ENCODE measurements at places on chromosomes 1 and 21.

DNA sequence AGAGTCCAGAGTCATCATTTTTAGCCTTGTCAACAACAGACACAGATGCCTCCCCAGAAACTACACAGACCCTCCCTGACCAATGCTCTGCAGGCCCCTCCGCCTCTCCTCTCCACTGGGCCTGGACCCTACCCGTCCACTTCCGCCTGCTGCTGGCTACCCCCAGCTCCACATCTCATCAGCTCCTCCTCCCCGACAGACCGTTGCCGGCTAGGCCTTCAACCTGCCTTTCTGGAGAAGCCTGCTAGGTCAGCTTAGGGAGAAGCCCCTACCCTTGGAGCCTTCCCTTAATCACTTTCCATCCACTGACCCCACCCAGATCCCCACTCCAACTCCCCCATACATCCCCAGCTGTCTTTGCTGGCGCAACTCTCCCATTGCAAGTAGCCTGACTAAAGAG lies 1.4 kb downstream of the TRIM17 start:
- DNase-seq: no peak

GRCh38 chr1:43021547-43022474 lies 63.1 kb upstream of the SLC2A1 start:
- peak; percentile 50 for DNase-seq

DNA sequence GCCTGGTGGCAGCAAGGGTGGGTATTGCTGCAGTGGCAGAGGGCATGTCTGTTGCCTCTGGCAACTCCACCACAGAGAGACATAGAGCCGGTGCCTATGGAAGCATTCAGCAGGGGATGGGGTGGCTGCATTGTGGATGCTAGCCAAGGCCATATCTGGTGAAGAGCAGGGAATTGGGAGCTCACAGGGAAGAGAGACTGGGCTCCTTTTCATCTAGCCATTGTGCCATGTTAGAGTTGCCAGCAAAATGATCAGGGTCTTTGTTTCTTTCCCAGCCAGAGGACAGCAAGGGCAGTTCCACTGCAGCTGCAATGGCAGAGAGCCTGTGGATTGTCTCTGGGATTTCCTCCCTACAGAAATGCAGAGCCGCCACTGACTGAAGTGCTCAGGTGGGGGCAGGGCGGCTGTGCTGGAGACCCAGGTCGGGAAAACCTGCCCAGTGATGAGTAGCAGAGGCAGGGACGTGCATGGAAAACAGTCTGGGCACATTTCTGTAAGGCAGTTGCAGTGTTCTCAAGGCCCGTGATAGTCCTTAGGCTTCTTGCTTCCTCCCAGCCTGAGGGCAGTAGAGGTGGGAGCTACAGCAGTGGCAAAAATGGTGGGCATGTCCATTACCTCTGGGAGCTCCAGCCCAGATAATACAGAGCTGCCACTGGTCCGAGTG lies 40.2 kb upstream of the CYP4X1 start:
- no peak for DNase-seq

DNA sequence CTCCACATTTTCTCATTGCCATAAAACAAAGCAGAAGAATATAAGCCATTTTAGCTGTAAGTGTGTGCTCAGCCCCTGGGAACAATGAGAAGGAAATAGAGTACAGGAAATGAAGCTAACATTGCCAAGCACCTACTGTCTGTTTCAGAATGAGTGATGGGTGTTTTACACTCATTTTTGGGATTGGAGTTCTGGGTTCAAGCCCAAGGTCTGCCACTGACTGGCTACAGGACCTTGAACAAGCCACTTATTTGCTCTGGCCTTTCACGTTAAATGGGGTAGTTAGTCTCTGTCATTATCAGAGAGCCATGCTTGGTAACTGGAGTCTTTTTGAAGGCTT lies 80.7 kb upstream of the KAZN start:
- no peak for DNase-seq

DNA sequence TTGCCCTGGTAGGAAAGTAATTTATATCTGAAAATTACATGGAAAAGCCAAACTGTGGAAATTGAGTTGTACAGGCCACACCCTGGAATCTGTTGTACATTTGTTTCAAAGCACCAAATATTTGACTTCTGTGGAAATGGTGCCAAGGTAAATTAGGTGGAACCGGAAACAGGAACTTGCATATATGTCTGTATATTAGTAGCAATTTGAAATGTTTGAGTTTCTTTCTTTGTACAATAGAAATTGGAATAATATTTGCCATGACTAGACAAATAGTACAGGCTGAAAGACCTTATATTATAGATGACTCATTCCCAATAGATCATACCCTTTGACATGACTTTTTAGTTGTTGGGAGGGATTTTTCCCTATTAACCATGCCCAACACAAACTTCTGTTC lies 10.5 kb upstream of the TAF1A start:
- no peak for DNase-seq

DNA sequence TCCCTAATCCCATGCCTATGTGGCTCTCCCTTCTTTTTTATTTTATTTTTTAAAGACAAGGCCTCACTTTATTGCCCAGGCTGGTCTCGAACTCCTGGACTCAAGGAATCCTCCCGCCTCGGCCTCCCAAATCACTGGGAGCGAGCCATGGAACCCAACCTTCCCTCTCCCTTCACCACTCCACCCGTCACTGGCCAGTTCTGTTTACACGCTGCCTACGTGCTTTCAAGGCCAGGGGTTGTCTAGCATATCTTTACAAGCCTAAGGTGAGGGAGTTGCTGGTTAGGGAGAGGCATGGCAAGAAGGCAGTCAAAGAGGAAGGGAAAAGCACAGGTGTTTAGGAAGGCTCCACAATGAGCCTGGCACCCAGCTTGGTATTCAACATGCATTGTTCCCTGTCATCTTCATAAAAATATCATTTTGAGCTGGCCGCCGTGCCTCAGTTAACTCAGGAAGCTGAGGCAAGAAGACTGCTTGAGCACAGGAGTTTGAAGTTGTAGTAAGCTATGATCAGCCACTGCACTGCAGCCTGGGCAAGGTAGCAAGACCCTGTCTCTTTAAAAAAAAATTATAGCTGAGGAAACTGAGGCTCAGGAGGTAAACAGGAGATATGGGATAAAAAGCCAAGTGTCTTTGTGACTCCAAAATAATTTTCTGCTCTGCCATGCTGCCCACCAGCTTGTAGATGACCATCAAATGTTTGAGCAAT lies 1.1 kb downstream of the RHBDL2 start:
- DNase-seq: no peak

- DNase-seq: peak; percentile 48
Observed at GRCh38 chr1:32200226-32201010, at the start of gene CCDC28B. Gene CCDC28B, plus strand, starts transcription at chr1:32200595. Its CDS starts 1,341 bp downstream, at chr1:32201936.

GRCh38 chr1:41416552-41417334 lies 55.5 kb downstream of the FOXO6 start:
- DNase-seq: peak; percentile 76

GRCh38 chr21:23686737-23687523 lies 1920.4 kb downstream of the MRPL39 start:
- DNase-seq: no peak

GRCh38 chr1:3327936-3328590 lies 126.4 kb upstream of the ARHGEF16 start:
- DNase-seq: no peak

GRCh38 chr21:34072145-34073031 lies 990 bp upstream of the MRPS6 start:
- DNase-seq: no peak

GRCh38 chr1:209420276-209420675 lies 163.2 kb upstream of the CAMK1G start:
- no peak for DNase-seq

DNA sequence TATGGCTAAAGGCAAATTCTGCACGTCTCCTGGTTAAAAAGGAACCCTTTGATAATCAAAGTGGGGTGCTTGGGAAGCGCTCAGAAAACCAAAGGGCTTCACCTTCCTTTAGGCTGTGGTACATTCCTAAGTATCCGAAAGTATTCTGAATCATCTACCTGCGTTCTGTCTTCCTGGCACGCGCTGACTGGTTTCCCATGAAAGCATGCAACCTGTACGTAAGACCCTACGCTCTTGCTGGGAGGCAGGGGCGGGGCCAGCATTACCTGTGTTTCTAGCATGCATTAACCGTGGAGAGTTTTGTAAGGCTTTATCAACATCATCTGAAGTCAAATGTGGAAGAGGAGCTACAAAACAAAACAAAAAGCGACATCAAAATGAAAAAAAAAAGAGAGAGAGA lies 96.0 kb downstream of the ERG start:
- DNase-seq: no peak

GRCh38 chr21:41597227-41597626 lies 89.3 kb upstream of the TMPRSS2 start:
- DNase-seq: no peak

GRCh38 chr1:151803164-151803563 lies 2.1 kb downstream of the LINGO4 start:
- no peak for DNase-seq

GRCh38 chr1:236888126-236888525 lies 93.0 kb downstream of the MTR start:
- no peak for DNase-seq

GRCh38 chr1:243320224-243320623 lies 64.4 kb downstream of the SDCCAG8 start:
- no peak for DNase-seq

DNA sequence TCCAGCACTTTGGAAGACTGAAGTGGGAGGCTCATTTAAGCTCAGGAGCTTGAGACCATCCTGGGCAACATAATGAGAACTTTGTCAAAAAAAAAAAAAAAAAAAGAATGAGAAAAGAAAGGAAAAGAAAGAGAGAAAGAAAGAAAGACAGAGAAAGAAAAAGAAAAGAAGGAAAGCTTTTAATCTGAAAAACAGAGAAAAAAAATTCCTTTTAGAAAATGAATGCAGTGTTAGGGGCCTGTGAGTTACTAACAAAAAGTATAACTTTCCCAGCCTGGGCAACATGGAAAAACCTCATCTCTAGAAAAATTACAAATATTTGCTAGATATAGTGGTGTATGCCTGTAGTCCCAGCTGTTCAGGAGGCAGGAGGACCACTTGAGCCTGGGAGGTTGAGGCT lies 15.9 kb upstream of the SYDE2 start:
- DNase-seq: no peak

DNA sequence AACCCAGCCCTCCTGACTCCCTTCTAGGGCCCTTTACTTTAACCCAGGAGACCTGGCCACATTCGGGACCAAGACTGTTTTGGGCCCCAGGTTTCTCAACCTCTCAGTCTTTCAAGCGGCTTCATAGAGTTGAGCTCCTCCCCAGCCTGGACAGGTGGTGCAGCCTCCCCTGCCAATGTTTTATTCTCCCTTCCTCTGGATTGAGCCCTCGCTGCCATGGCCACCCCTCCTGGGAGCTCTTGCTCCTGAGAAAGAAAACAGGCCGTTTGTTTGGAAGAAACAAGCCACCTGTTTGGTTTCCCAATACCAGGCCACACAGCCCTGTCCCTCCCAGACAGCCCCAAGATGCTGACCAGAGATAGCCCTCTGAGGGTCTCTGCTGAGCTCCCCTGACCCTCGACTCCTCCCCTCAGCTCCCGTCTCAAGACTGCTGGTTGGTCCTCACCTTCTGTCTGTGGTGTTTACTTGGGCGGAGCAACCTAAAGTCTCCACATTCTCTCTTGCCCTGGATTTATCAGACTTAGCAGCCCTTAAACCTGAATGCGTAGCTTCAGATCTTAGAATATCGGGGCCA lies 3.3 kb downstream of the TMEM51 start:
- no peak for DNase-seq

DNA sequence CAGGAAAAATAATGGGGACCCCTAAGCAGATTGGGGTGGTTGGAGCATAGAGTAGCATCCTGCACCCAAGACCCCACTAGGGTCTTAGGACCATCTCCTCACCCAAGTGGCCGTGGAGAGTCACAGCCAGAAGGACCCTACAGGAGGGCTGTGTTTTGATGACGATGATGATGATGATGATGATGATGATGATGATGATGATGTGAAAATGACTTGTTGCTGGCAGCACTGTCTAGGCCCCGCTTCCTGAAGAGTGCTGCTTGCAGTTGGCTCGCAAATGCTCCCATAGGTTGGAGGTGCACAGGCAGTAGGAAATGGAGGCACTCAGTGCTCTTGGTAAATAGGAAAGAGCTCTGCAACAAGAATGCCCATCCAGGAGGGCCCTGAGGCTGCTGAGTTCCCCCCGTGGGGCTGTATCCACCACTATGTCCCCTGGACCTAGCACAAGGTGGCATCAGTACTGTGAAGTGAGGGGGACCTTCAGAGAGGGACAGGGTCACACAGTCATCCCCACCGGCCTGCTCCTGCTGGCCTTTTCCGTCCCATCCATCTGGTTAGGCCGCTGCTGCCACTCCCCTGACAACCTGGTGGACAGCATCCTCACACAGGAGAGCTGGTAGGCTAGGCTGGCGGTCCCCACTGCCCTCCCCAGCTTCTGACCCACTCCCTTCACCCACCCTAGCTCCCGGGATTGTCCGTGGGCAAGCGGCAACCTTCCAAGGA lies 139.6 kb downstream of the FOXD2 start:
- DNase-seq: no peak

DNA sequence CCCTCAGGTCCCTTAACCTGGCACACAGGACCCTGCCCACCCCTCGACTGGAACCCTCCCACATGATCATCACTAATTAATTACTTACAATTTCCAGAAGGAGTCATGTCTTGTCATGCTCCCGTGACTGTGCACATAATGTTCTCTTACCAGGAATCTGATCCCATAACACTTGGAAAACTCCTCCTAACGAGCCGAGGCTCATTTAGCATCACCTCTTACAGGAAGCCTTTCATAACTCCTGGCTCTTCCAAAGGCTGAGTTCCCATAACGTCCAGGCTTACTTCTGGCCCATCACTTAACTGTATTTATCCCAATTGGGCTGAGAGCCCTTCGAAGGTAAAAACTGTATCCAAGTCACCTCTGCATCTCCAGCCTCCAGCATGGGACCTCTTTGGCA lies 147.9 kb upstream of the JUN start:
- DNase-seq: no peak

GRCh38 chr21:32802954-32803353 lies 31.4 kb upstream of the PAXBP1 start:
- no peak for DNase-seq

DNA sequence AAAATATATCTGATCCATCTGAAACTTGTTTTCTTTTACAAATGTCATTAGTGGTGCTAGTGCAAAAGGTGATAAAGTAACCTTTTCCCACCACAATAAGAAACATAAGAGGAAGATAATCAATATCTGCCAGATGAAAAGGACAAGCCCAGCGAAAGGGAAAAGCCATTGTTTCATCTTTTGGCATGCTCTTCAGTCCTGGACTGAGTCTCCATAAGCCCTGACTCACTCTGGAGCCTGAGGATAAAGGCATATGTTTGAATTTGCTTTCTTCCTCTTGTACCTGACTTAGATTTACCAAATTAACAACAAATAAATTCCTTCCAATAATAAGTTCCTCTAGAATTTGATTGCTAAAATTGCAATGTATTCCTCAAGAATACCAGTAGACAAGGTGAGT lies 13.6 kb downstream of the DNAJC11 start:
- no peak for DNase-seq

- DNase-seq: no peak
Observed at GRCh38 chr21:46617267-46618051, 12.6 kb upstream of the S100B start.

DNA sequence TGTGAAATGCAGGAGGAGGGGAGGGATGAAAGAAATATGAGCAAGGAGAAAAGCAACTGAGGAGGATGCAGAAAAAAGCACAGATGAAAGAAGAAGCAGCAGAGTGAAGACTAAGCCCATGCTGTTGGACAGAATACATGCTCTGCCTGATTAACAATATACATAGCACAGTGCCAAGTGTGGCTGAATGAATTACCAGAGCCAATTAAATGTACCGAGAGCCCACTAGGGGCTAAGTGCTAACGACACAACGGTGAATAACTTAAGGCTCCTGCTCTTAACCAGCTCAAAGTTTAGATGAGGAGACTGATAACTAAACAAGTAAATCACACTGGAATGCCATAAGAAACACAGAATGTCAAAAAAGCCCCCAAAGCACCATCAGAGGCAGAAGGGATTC lies 15.6 kb downstream of the CADM3 start:
- no peak for DNase-seq

All from ACHN (cell line).